Mesenteric fat pad (tissue), 1 donor: ENCODE measurements at places on chromosomes 11 and 22. TPM values are rescaled to one million over a fixed set of nuclear protein-coding genes. Genes with fewer than 3 reads are reported as not detected.

DNA sequence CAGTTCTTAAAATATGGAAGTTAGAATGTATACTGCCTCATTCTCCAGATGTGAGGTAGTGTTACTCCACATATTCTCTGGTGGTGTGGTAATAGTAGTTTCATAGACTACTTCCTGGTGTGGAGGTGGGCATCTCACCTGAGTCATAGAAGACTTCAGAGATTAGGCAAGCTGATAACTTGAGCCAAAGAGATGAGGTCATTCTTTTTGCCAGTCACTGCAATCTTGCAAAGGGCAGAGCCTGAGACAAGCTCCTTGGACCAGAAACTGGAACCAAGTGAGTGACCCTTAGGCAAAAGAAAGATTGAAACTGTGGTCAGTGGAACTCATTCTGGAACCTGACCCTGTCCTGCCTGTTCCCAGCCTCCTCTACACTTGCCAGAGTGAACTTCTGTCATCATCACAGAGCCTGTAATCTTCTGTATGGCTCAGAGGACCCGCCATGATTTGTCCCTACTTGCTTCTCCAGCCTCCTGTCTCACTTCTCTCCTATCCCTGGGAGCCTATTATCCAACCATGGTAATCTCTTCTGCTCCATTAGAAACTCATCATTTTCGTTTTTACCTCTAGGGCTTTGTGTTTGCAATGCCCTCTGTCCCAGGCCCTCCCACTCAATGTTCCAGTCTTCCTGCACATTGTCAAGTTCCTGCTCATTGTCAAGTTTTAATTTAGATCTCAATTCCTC is 10.6 kb upstream of the CCDC83 start:
- no peak for DNase-seq

Gene P2RX6
- total RNA-seq: 1.2 TPM

DNA sequence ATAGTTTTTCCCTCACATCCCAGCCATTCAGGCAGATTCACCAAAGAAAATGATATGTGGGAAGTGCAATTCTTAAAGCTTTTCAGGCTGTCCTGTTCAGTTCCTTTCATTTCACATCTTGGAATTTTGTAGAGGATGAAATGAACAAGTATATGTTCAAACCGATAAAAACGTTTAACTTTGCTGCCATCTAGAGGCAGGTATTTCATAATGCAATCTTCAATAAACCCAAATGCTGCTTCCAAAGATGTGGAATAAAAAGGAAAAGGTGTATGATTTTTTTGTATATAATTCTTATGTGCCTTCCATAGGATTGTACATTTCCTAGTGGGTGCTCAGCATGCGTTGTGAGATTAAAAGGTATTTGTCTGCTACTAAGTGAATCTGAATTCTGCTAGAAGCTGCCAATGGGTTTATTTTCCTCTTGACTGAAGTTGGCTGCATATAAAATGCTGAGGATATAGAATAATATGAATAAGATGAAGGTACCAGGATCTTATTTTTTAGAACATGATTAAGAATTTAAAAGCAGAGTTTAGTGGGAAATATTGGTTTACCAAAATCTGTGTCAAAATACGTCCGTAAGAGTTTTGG is 199.3 kb downstream of the PGR start:
- no peak for DNase-seq

Gene PLAAT4
- total RNA-seq: 13.0 TPM

Gene KCNE3
- 13.3 TPM for total RNA-seq

Gene GP1BB
- 1.8 TPM for total RNA-seq

DNA sequence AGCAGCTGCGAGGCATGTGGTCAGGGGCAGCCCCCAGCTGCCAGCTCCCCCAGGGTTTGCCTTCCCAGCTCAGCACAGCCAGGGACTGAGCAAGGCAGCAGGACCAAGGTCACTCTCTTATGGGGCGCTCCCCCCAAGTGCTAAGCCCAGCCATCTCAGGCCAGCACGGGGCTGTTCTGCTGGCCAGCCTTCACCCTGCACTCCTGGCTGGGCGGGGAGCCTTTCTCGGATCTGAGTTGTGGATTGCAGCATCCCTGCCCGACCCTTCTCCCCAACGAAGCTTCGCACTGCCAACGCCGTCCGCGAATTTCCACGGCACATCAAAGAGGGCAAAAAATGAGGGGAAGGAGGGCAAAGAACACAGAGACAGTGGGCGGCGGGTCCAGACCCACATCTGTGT is 42.5 kb upstream of the GAL start:
- no peak for DNase-seq

DNA sequence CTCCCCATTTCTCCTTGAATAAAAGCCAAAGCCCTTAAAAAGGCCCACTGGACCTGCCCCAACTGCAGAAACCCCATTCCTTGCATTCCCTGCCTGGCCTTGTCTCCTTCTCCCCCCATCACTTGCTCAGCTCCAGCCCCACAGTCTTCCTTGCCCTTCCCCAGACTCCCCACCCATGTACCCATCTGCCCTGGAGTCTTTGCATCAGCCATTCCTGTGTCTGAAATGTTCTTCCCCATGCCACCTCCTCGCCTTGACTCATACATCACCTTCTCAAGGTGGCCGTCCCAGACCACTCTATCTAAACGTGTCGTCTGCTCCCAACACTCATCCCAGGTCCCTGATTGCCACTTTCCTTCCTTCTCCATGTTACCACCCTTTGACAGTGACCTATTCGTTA is 77.4 kb upstream of the SHANK2 start:
- DNase-seq: peak; percentile 62

Gene BAIAP2L2
- total RNA-seq: 1.8 TPM

GRCh38 chr11:81674211-81674610 is 1059.5 kb downstream of the FAM181B start:
- DNase-seq: no peak

GRCh38 chr22:50175191-50175461 is 4.6 kb downstream of the PANX2 start:
- no peak for DNase-seq

DNA sequence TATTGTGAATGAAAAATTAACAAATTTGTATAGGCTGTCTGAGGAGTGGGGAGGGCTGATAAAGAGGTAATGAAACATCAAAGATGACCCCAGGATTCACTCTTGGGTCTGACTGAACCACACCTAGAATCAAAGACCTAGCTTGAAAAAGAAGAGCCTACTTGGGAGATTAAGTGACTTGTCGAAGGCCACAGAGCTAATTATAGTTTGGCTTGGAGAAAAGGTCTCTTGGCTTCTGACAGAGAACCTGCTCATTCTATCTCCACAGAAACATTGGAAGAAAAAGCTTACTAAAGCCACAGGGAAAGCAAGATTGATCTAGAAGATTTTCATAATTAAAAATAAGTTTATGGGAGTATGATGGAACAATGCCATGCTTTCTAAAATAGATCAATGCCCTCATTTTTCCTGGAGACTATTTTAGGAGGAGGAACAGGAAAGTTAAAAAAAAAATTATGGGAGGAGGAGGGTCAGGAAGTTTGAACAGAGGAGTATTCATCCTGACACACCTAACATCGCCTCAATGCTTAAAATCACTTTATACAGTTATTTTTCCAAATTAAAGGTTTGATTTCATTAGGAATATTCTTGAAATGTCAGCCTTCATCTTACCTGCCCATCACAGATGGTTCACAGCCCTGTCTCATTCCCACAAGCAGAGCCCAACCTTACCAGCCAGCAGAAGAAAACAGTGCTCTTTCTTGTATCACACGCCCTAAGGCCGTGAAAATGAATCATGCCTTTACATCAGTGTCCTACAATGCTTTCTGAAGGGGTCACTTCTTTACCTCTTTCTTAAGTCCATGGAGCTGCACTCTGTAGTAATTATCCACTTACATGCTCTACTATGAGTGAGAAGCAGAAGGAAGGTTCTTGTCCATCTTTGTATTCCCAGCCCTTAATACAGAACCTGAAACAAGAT is 231.1 kb upstream of the MPPED2 start:
- DNase-seq: no peak

GRCh38 chr11:113279591-113279990 is 34.8 kb upstream of the TTC12 start:
- peak; percentile 14 for DNase-seq

GRCh38 chr11:132058211-132058772 is 687.9 kb downstream of the NTM start:
- no peak for DNase-seq

DNA sequence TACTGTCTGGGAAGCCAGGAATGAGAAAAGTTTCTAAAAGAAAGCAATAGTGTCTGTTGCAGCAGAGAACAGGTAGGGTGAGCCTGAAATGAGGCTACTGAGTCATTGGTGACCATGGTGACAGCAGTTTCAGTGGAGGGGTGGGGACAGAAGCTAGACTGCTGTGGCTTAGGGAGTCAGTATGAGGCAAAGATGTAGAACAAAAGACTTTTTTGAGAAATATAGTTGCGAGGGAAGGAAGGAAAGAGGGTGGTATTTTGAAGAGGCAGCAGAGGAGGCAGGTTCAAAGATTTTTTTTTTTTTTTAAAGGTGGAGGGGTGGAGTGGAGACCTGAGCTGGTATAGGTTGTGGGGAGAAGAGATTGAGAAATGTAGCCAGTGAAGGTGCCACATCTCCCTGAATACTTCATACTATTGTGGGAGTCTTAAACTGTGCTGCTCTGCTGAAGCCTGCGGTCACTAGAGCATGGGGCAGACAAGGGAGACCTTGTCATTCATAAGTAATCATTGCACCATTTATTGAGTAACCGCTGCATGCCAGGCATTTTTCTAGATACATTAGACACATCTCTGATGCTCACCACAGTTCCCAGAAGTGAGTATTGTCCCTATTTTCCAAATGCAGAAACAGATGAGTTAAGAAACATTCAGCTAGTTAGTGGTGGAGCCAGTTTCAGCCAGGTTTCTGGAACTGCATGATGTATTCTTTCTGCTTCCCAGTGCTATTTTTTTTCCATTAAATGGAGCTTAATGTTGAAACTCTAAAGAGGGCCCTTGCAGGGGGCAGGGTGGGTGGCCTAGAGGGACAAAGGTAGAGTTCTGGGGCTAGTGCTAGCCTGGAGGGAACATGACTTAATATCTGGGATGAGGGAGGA is 49.9 kb downstream of the STIM1 start:
- DNase-seq: no peak

Gene MRGPRX3
- not detected for total RNA-seq

DNA sequence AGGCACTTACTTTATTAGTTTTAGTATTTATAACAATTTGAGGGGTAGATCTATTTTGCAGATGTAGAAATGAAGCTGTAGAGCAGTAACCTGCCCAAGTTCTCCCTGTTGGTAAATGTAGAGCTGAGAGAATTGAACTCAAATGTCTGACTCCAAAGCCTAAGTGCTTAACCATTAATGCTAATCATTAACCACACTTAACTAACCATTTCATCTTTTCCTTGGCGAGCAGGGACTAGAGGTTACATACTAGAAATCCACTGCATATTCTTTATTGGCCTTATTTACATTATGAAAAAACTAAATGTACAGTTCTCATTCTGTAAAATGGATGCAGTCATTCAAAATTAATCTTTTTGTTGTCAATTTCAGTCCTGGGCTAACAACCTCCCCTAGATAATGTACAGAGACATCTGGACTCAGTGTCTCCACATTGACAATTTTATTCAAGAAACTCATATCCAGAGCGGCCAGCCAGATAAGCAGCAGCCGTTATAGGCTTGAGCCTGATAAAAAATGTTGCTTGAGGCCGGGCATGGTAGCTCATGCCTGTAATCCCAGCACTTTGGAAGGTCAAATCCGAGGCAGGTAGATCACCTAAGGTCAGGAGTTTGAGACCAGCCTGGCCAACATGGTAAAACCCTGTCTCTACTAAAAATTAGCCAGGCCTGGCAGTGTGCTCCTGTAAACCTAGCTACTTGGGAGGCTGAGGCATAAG is 76.7 kb upstream of the PICALM start:
- no peak for DNase-seq

DNA sequence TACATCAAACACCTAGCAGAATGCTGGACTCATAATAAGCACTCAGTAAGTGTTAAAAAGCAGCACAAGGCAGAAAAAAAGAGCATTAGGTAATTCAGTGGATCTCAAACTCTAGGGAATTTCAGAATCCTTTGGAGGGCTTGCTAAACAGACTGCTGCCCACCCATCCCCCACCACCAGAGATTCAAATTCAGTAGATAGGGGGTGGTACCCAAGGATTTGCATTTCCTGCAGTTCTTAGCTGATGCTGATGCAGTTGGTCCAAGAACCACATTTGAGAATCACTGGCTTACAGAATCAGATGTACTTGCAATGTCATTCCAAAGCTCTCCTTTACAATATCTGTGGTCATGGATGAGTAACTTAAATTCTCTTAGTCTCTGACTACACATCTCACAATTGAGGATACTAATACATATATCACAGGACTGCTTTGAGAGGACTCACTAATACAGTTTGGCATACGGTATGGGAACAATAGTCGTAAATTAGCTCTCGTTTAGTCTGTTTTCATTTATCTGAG is 664.5 kb downstream of the KCNA4 start:
- DNase-seq: no peak

Gene BEST1
- total RNA-seq: 13.2 TPM

GRCh38 chr22:29211066-29211465 is 5.4 kb downstream of the EMID1 start:
- DNase-seq: no peak

Gene ANKK1
- 0.13 TPM for total RNA-seq

DNA sequence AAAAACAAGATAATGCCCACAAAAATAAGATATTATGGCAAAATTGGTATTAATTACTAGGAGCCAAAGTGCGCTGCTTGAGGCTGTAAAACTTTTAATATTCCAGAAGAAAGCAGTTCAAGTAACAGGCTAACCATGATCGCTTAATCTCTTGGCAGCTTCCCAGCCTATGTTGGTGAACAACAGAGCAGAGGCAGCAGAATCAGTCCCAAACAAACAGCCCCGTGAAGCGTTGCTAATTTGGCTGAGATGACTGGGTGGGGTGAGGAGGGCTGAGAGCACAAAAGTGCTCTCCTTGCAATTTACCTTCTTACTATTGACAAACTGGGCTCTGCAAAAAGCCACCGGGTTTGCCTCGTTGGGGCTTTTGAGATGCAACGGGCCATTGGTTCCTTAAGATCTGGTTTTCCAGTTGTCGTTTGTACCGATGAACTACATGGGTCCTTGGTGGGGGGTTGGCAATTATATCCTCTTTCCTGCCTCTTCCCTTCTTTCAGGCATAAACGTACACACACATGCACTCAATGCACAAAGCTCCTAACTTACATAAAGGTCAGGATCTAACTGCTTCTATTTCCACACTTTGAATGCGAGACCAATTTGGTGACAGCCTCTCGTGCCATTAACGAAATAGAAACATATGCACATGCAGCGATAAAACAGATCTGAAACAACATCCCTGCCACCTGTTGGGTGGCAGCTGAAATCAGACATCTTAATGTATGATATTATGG is 407.6 kb upstream of the CADM1 start:
- no peak for DNase-seq

DNA sequence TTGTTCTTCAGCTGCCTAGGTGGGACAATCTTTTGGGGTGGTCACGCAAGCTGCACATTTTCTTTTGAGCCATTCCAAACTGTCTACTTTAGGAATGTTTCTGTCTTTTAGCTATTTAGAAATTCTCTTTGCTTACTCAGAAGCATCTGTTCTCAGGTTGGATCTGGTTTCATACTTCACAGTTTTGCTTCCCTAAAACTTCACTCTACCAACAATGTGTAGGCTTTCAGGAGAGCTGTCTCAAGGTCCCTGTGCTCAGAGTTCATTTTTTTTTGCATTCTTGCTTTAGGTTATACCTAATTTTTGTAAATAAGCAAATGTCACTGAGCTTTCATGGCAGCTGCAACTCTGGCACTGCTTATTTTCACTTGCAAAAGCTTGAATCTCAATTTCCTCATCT is 36.7 kb downstream of the CCDC90B start:
- no peak for DNase-seq
